ENCODE measurements at places on chromosomes 7 and 10.

DNA sequence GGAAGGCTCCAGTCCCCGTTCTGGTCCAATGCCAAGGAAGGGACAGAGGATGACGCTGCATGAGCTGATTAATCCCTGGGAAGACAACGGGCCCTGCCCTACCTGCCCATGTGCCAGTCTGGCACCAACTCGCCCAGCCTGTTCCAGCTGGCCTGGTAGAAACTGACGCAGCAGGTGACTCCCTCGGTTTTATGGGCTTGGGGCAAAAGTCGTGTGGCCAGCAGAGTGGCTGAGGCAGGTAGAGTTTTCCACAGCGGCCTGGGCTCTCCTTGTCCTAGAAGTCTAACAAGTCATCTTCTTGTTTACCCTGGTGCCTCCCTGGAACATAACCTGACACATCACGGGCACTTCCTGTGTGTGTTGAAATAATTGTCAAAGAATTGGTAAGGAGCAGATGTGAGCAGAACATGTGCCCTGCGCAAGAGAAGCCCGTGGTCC is 20.4 kb upstream of the LMTK2 start:
- no peak for DNase-seq

DNA sequence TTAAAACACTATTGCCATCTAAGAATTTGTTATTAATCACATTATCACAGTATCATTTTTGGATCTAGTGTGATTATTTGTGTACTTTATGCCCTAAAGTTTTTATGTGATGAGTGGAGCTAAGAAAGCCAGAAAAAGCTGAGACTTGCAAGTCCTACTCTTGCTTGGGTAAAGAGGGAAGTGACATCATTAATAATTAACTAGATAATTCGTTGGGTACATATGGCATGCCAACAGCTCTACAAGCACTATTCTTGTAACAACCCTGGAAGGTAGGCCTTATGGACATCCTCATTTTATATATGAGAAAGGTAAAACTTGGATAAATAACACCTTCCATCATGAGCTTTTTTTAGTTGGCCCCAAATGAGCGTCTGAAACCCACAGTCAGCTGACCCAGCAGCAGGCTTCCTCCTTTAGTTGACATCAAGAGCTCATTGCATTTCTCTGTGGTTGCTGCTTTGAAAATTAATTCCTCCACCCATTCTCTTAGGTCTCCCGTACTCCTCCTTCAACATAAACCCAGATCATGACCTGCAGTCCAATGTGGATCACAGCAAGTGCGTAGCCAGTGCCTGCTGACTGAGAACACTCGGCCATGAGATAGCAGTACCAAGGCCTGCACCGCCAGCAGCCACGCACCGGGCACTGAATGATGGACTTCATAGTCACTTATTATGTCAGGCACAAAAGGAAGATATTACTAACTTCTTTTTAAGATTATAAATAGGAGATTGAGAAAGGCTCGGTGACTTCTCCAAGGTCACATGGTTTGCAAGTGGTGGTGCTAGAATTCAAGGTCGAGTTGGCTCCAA is 292.0 kb upstream of the AOAH start:
- no peak for DNase-seq

- no peak for DNase-seq
Measured at GRCh38 chr10:132110111-132110521, 44.4 kb downstream of the JAKMIP3 start.

DNA sequence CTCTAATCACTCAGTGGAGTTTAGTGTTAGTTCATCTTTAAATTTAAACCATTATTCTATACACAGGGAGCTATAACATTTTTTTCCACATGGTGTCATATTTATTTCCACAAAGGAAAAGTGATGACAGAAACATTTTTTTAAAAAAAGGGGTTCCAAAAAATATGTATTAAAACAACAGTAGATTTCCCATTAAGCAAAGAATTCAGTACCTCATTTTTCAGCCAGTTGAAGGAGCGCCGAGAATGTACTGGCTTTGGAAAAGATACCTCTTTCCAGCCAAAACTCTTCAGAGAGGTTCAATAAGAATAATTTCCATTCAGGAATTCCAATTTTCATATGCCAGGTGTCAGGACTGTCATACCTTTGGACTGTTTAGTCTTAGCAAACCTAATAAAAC is 250.5 kb upstream of the MEOX2 start:
- no peak for DNase-seq

DNA sequence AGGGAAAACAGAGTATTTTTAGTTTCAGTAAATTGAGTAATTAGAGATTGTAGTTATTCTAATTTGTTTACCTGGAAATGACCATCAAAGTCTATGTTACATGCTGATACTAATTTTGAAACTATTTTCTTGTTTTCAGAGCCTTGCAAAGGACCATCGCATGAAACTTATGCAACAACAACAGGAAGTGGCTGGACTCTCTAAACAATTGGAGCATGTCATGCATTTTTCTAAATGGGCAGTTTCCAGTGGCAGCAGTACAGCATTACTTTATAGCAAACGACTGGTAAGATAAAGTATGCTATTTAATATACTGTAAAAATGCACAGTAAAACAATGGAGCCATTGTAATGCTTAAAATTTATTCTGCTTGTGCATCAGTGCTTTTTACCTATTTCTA is 78.5 kb downstream of the TRIM24 start:
- DNase-seq, result no peak

GRCh38 chr7:148348466-148348865 is 242.1 kb upstream of the C7orf33 start:
- no peak for DNase-seq

- DNase-seq, result no peak
Measured at GRCh38 chr10:24201503-24202180, 7.3 kb upstream of the KIAA1217 start.

DNA sequence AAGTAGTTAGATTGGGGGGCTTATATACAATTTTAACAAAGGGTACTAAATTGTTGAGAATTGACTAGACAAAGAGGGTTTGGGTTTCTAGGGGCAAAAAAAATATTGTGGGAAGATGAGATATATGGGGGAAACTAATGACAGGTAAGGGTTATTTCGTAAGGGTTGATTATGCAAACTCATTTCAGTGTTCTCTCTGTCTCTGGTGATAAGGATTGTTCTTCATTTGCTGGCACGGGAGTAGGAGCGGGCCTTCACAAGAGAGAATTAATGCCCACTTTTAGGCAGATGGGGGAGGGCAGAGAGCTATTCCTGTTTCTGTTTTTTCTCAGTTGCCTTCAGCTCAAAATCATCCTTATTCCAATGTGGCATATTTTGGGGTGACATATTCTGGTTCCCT is 258.4 kb downstream of the EXOC4 start:
- no peak for DNase-seq

- DNase-seq, result no peak
Measured at GRCh38 chr7:90625562-90625961, 29.4 kb downstream of the CDK14 start.

DNA sequence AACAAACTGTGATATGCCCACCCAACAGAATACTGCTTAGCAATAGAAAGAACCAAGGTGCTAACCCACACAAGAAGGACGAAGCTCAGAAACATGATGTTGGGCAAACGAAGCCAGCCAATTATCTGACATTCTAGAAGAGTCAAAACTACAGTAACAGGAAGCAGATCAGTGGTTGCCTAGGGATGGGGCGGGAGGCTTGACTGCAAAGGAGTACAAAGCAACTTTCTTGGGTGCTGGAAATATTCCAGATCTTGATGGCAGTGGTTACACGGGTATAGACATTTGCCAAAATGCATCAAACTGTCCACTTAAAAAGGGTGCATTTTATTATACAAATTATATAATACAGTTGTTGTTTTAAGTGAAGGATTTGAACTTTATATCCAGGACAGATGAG is 41.1 kb upstream of the RET start:
- DNase-seq, result no peak

- DNase-seq, result no peak
Measured at GRCh38 chr10:14086596-14086995, 244.1 kb downstream of the FRMD4A start.

DNA sequence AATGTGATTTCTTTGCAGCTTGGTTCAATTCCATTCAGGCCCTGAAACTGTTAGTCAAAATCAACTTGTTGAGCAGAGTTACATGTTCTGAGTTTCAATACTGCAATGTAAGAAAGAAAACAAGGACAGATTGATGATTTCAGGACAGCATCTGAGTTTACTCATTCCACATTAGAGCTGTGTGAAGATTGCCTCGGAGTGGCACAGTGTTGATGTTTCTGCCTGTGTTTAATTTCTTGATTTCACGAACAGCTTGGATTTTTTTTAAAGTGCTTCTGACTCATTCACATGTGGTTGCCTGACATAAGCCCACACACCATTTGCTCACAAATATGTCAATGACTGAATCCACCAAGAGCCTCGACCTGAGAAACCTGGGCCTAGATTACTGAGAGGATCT is 101.2 kb upstream of the PARD3 start:
- no peak for DNase-seq

DNA sequence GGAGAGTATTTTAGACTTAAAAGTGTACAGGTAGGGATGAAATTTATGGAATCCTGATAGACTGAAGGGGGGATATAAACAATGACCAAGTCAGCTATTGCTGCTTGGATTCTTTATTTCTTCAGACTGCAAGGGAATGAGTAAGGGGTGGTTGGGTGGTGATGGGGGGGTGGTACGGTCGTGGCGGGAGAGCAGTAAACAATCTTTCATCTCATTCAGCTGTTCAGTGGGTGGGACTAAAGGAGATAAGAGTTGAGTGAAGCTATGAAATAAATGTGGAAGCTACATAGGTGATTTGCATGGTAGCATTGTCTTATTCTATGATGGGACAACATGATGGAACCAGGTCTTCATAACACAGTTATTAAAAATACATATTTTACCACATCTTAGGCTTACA is 1.8 kb downstream of the SEPTIN7 start:
- DNase-seq, result peak; percentile 34

GRCh38 chr10:62661143-62661542 is 143.4 kb upstream of the ADO start:
- no peak for DNase-seq

DNA sequence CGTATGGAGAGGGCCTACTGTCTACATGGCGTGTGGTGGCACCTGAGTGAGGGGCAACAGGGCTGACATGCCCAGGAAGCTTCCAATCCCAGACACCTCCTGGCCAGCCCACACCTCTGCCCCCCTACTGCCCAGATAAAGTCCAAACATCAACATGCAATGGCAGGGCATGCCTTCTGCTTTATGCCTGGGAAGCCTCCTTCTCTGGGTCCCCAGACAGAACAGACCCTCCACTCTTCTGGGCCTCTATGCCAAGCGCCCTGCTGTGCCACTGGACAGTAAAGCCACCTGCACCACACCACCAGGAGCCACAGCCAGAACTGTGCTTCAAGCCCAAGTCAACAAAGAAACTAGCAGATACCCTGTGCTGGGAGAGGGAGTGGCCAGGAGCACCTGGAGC is 12.5 kb downstream of the TMEM72 start:
- no peak for DNase-seq

- DNase-seq, result no peak
Measured at GRCh38 chr10:116132780-116133399, 140.1 kb downstream of the GFRA1 start.

GRCh38 chr10:91603931-91604331 is 28.9 kb downstream of the PPP1R3C start:
- no peak for DNase-seq

GRCh38 chr10:75547391-75548298 is 116.2 kb downstream of the LRMDA start:
- no peak for DNase-seq

DNA sequence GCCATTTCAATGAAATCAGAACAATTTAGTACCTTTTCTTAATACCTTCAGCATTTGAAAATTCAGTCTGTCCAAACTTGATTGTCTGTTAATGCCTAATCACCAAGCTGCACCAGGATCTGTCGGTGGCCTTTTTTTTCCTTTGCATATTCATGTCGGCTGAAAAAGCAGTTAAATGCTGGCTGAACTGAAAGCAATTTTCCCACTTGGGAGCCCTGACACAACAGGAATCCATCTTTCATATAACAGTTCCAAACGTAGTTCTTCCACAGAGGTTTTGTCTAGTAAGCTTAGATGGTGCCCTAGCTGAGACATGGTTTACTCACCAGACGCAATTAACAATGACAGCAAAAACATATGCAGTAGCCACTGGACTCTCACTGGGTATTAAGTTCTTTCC is 83.6 kb upstream of the CHCHD3 start:
- DNase-seq, result no peak

DNA sequence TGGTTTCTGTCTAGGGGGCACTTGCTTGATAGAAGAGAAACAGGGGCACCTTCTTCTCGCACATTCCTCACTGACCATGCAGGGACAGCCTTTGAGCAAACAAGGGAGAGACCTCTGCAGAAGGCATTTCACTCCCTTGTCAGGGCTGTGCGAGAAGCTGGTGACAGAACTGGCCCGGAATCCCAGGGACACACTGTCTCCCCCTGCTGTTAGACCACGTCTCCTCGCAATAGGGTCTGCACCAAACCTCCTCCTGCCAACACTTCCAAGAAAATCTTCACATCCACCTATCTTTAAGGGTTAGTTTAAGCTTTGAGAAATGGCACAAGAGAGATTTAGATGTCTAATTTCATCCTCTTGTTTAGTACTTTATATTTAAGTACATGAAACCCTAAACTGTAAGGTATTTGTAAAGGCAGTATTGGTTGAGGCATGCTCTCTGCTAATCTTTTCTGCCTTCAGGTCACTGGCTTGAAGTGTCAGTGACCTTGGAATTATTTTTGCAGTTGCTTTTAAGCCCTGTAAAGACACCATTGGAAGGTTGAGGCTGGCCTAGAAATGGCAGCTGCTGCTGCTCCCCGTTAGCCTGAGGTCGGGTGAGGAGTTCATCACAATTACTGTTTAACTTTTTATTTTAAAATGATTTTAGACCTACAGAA is 37.0 kb downstream of the RBM20 start:
- no peak for DNase-seq

- no peak for DNase-seq
Measured at GRCh38 chr7:82675396-82675795, 231.8 kb upstream of the CACNA2D1 start.

DNA sequence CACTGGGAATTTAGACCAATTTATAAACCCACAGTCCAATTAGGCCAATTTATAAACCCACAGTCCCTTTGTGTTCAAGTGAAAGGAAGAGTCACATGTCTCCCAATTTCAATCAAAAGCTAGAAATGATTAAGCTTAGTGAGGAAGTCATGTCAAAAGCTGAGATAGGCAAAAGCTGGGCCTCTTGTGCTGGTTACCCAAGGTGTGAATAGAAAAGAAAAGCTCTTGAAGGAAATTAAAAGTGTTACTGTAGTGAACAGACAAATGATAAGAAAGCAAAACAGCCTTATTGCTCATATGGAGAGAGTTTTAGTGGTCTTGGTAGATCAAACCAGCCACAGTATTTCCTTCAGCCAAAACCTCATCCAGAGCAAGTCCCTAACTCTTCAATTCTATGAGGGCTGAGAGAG is 245.0 kb downstream of the HDAC9 start:
- no peak for DNase-seq
